Osteocyte (in vitro differentiated cells): ENCODE measurements at places on chromosomes 13 and 19. TPM values are rescaled to one million over a fixed set of nuclear protein-coding genes. Genes with fewer than 3 reads are reported as not detected.

DNA sequence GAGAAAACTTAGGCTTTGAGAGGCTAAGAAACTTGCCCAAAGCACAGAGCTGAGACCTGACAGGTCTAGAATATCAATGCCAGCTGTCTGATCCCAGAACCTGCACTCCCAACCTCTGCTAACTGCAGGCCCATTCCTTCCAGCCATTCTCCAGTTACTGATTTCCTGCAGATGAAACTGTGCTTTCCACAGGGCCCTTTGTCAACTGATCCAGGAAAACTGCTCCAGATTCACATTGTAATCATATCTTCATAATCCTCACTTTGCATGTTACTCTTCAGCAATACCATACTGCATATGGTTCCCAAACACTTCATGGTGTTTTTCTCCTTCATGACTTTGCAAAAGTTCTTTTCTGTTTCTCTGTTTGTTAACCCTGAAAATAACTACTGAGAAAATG lies 100.6 kb downstream of the RAP2A start:
- no peak overlapping the region for H3K27ac ChIP-seq
- no peaks in the 10 kb centered on the region for H3K36me3 ChIP-seq
- no peak overlapping the region for H3K4me3 ChIP-seq
- no peaks in the 10 kb centered on the region for H3K27me3 ChIP-seq

DNA sequence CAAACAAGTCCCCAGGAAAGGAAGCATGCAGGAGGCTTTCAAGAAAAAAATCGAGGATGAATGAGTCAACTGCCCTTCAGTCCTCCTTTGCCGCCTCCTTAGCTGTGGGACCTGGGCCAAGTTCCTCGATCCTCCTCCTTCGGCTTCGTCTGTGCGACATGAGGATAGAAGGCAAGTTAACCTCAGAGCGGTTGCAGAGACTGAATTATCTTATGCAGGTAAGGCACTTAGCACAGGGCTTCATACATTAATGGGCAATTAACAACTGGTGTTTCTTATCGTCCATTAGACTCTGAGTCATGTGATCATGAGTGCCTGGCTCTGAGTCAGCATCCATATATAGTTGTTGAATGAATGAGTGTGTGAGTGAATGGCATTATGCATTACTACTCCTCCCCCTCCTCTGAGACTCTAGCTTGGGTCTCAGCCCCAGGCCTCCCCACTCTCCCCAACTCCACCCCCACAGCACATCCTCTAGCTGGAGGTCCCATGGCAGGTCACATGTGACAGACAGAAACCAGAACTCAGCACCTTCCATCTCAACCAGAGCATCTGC lies 1.6 kb upstream of the TTC9B start:
- no peak overlapping the region for H3K4me3 ChIP-seq
- H3K27me3 ChIP-seq: peaks cover 18% of the 10 kb centered on the region
- no peak overlapping the region for H3K27ac ChIP-seq
- no peaks in the 10 kb centered on the region for H3K36me3 ChIP-seq
- H3K4me1 ChIP-seq: peaks cover 9% of the 10 kb centered on the region

DNA sequence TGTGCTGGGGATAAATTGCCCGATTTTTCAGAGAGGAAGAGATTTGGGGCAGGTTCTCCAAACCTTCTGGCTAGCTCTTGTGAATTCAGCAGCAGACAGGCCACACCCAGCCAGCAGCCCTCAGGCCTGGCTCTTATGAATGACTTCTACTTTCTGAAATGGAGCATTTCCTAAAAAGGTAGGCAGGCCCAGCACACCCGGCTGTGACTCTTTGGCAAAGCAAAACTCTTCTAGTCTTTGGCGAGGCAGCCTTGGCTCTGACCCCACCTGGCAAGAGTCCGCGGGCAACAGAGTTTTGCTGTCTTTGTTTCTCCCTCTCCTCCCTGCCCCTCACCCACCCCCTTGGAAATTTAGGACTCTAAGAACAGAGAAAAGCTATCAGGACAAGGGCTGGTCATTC lies 221.2 kb downstream of the ZNF536 start:
- no peak overlapping the region for H3K4me3 ChIP-seq
- no peak for DNase-seq
- H3K27me3 ChIP-seq: no peaks in the 10 kb centered on the region
- no peak overlapping the region for H3K27ac ChIP-seq
- no peaks in the 10 kb centered on the region for H3K4me1 ChIP-seq

- no peak for DNase-seq
- H3K4me1 ChIP-seq: peaks cover 1% of the 10 kb centered on the region
- peaks cover 30% of the 10 kb centered on the region for H3K27me3 ChIP-seq
- no peak overlapping the region for H3K27ac ChIP-seq
- H3K4me3 ChIP-seq: no peak overlapping the region
These were observed 15.8 kb upstream of the CLDN10 start for GRCh38 chr13:95536632-95537241.

The ERICH4 gene
- not detected in 2 replicates for total RNA-seq

The FOXO1 gene
- total RNA-seq: 8.6 and 10.0 TPM in 2 replicates

DNA sequence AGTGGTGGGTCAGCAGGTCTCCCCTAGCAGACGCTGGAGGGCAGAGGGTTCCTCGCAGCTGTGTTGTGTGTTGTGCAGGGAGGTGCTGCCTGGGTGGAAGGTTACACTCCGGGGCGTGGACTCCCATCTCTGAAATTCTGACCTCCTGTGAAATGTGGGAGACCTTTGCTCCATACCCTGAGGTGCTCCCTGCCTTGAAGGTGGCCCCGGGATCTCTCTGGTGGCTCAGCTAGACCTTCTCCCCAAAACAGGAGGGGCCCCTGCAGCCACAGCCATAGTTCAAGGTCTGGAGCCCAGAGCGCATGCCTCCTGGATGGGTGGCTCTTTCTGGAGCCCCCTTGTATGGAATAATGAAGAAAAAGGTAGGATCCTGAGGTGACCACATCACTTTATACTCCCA lies 70.2 kb downstream of the SOX1 start:
- no peak for DNase-seq
- H3K4me1 ChIP-seq: no peaks in the 10 kb centered on the region
- H3K27me3 ChIP-seq: no peaks in the 10 kb centered on the region
- no peaks in the 10 kb centered on the region for H3K36me3 ChIP-seq

The COX6B2 gene
- not detected in 2 replicates for total RNA-seq

The CCDC194 gene
- total RNA-seq: not detected in 2 replicates

GRCh38 chr13:37594550-37594949 lies 4.0 kb downstream of the POSTN start:
- peaks cover 8% of the 10 kb centered on the region for H3K36me3 ChIP-seq
- H3K27me3 ChIP-seq: no peaks in the 10 kb centered on the region
- peak overlapping the region; percentile 61 for H3K27ac ChIP-seq
- DNase-seq: no peak
- H3K4me3 ChIP-seq: no peak overlapping the region
- peaks cover 45% of the 10 kb centered on the region for H3K4me1 ChIP-seq
